ENCODE measurements at places on chromosomes 7 and 10. TPM values are rescaled to one million over a fixed set of nuclear protein-coding genes. Genes with fewer than 3 reads are reported as not detected.

DNA sequence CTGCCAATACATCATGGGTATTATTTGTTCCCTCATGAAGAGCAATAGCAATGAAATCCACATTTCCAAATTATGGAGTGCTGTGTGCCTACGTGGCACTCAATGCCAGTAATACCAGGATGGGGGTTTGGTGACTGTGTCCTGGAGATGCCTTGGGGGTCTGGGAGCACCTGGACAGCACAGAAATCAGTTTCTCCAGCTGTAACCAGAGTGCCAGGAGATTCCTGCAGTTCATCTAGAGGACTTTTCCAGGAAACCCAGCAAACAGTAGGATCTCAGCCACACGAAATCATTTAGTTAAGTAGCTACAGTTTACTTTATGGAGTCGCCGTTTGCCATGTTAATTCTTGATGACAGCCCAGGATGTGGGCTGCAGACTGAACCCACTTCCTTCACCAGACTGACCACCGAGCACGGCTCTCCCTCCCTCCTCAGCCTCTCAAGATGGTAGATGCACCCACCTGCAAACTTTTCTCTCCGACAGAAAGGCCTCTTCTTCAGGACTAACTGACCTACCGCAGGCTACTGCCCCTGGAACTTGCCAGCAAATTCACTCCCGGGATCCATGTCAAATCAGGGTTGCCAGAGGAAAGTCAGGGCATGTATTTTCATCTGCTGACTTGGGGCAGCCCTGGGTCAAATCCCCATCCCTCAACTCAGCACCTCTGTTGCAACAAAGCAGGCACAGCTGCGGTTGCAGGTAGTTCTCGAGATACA is 30.3 kb downstream of the MKI67 start:
- peak; percentile 89 for DNase-seq

GRCh38 chr7:18607025-18607424 is 111.5 kb downstream of the HDAC9 start:
- DNase-seq, result no peak

GRCh38 chr7:128211626-128212025 is 29.5 kb upstream of the LEP start:
- DNase-seq, result no peak

DNA sequence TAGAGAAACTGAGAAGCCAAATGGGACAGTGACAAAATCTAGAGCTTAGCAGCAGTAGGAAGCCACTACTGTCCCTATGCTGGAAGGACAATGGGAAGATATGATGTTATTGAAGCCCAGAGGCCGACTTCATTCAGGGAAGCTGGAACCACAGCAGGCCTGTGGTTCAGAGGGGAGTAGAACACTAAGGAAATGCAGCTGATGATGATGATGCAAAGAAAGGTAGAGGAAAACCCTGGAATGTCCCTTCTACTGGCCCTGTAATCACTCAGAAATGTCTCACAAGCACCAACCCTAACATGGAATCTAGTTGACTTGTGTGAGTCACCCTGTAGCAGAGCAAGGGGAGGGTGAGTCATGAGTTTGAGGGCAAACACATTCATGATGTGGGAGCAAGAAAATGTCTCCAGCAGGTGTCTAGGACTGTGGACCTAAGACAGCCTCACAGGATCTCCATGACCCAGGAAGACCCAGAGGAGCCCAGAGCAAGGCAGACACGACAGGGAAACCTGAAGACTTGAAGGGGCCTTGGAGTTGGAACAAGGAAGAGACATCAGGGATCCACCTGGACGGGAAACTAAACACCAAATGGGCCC is 37.0 kb upstream of the LRRC17 start:
- DNase-seq, result peak; percentile 53

DNA sequence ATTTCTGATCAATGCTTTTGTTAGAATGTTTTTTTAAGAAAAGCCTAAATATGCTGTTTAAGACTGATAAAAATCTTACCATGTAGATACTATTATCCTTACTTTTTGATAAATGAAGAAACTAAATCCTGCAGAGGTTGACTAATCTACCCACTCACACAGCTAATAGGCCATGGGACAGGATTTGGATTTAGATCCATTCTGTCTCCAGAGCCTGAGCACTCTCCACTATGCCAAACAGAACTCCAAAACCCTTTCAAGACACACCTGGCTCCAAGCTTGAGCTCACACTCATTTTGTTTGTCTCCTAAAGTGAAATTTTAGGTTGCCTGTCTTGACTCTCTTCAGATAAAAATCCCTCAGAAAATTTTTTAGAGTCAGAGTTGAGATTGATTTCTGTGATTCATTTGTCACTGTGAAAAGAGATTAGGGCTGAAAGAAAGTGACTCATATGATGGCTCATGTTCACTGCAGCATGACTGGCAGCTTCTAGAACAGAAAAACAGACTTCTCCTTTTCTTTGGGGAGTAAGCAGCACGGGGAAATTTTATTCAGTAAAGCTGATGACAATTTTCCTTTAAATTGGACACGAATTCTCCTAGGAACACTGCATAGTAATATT is 132.3 kb upstream of the POT1 start:
- no peak for DNase-seq

- peak; percentile 86 for DNase-seq
Observed at GRCh38 chr10:62681211-62681940, 123.1 kb upstream of the ADO start.

NIPSNAP2 gene
- total RNA-seq, result 29.0 TPM

CALHM1 gene
- 0.47 TPM for total RNA-seq

IGFBP1 gene
- not detected for total RNA-seq

Data from activated CD8-positive, alpha-beta memory T cell treated with anti-CD3 and anti-CD28 coated beads, Interleukin-2, amount 10 ng/mL, durations not matched to agents 7 days and 5 days (primary cell).